ENCODE measurements at places on chromosomes 6 and 20.

- no peaks in the 10 kb centered on the region for H3K36me3 ChIP-seq
- no peak overlapping the region for H3K4me3 ChIP-seq
- no peaks in the 10 kb centered on the region for H3K27me3 ChIP-seq
- no peak for DNase-seq
- no peak overlapping the region for H3K27ac ChIP-seq
- no peaks in the 10 kb centered on the region for H3K4me1 ChIP-seq
These were observed 13.9 kb upstream of the RANBP9 start for GRCh38 chr6:13725570-13725969.

- H3K36me3 ChIP-seq = no peaks in the 10 kb centered on the region
- no peak overlapping the region for H3K27ac ChIP-seq
- H3K4me3 ChIP-seq = no peak overlapping the region
- no peaks in the 10 kb centered on the region for H3K4me1 ChIP-seq
- DNase-seq = no peak
These were observed 71.4 kb upstream of the MAFB start for GRCh38 chr20:40760399-40760798.

GRCh38 chr6:131917763-131918649, 33.2 kb downstream of the CCN2 start:
- no peaks in the 10 kb centered on the region for H3K4me1 ChIP-seq
- no peak overlapping the region for H3K27ac ChIP-seq
- no peaks in the 10 kb centered on the region for H3K36me3 ChIP-seq
- H3K27me3 ChIP-seq = no peaks in the 10 kb centered on the region

- H3K27me3 ChIP-seq = no peaks in the 10 kb centered on the region
- peaks cover 25% of the 10 kb centered on the region for H3K4me1 ChIP-seq
- DNase-seq = no peak
- no peak overlapping the region for H3K27ac ChIP-seq
These were observed 645.8 kb upstream of the GJE1 start for GRCh38 chr6:141486942-141487341.

DNA sequence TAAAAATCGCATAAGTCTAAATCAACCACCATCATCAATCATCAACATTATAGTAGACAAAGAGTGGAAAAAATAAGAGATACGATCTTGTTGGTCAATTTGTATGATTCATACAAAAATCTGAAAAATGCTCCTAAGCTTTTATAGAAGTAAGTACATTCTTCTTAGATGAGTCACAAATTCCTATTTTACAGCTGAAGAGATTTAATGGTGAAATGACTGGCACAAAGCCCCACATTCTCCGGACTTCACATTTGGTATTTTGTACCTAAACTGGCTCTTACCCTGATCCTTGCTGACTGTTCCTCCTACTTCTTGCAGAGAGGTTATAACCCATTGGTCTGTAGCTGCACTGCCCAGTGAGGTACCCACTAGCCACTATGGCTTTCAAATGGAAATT, 29.9 kb upstream of the PREP start:
- H3K36me3 ChIP-seq = no peaks in the 10 kb centered on the region
- H3K4me3 ChIP-seq = no peak overlapping the region
- H3K27ac ChIP-seq = no peak overlapping the region
- peaks cover 13% of the 10 kb centered on the region for H3K4me1 ChIP-seq

DNA sequence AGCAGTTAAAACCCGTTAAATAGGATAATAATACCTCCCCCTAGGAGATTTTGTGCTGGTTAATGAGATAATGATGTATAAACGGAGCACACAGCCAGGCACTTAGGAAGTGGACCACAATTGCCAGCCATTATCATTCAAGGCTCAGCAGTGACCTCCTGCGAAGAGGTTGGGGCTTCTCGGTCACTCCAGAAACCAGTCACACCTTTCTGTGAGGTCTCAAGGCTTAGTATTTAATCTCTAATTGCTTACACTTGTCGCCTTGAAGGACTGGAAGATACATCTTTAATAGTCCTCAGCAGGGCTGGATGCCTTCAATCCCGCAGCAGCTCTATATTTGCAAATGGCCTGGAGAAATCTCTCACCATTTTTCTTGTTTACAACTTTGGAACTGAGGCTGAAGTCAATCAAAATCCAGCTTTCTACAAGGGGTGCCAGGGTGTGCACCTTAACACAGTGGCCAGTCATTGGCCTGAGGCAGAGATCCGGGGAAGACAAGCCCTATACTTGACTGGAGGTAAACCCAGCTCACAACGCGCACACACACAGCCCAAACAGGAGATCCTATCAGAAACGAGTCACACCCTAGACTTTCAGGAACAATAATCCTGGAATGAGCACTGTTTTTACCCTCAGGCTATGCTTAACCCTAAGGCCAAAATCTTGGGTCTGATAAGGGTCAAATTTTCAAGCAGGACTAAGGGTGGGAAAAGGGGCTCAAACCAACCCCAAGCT, 1.2 kb downstream of the POU5F1 start:
- DNase-seq = no peak
- H3K27ac ChIP-seq = no peak overlapping the region
- no peaks in the 10 kb centered on the region for H3K4me1 ChIP-seq
- no peak overlapping the region for H3K4me3 ChIP-seq
- no peaks in the 10 kb centered on the region for H3K36me3 ChIP-seq
- H3K27me3 ChIP-seq = no peaks in the 10 kb centered on the region

DNA sequence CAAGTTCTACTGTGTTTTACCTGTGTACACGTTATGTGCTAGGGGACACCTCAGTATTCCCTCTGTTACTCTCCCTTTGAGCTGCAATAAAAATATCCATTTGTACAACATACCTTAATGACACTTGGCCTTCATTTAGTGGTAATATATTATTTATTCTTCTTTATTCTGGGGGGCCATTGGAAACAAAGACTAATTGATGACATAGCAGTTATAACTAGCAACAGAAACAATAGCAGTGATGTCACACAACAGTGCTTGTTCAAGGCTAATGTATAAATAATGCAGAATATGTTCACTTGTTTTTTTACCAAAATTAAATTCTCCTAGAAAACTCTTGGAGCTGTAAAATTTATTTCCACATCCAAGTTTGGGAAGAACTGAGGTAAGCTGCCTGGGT, 92.2 kb upstream of the FAM83B start:
- H3K36me3 ChIP-seq = no peaks in the 10 kb centered on the region
- no peaks in the 10 kb centered on the region for H3K27me3 ChIP-seq
- H3K4me3 ChIP-seq = no peak overlapping the region
- H3K4me1 ChIP-seq = no peaks in the 10 kb centered on the region
- no peak for DNase-seq

DNA sequence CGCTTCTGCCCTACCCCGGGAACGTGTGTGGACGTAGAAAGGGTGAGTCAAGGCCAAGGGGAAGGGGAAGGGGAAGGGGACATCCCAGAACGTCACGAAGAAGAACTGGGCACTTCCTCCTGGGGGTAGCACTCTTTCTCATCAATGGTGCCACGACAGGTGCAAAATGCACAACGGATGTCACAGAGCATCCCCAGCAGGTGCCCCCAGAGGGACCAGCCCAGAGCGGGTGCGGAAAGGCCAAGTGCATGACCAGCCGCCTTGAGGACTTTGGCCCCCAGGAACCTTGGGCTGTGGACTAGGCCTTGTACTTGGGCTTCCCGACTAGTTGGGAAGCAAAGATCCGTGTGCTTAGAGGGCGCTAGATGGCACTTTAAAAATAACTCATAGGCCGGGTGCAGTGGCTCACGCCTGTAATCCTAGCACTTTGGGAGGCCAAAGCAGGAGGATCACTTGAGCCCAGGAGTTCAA, 12.1 kb upstream of the SRC start:
- no peaks in the 10 kb centered on the region for H3K27me3 ChIP-seq
- H3K36me3 ChIP-seq = no peaks in the 10 kb centered on the region
- no peak overlapping the region for H3K4me3 ChIP-seq
- no peak for DNase-seq
- no peak overlapping the region for H3K27ac ChIP-seq

DNA sequence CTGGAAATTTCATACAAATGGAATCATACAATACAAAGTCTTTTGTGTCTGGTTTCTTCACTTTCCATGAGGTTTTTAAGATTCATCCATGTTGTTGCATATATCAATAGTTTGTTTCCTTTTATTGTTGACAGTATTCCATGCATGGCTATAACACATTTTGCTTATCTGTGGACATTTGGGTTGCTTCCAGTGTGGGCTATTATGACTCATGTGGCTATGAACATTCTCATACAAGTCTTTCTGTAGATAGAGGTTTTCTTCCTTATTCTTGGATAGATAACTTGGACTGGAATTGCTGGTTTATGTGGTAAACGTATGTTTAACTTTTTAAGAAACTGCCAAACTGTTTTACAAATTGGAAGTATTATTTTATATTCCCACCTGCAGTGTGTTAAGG, 30.0 kb upstream of the KIF6 start:
- no peaks in the 10 kb centered on the region for H3K4me1 ChIP-seq
- no peaks in the 10 kb centered on the region for H3K36me3 ChIP-seq
- DNase-seq = no peak
- H3K27ac ChIP-seq = no peak overlapping the region
- no peak overlapping the region for H3K4me3 ChIP-seq
- H3K27me3 ChIP-seq = peaks cover 12% of the 10 kb centered on the region

DNA sequence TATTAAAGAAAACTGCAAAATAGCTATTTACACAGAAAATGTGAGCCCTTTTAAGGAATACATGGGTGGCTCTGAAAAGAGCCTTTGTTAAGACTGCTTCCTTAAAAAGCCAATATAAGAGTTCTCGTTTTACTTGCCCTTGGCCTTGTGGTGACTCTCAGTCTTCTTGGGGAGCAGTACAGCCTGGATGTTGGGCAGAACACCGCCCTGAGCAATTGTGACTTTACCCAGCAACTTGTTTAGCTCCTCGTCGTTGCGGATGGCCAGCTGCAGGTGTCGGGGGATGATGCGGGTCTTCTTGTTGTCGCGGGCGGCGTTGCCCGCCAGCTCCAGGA, 111.5 kb downstream of the HFE start:
- no peaks in the 10 kb centered on the region for H3K36me3 ChIP-seq
- no peaks in the 10 kb centered on the region for H3K27me3 ChIP-seq
- no peak for DNase-seq
- H3K4me3 ChIP-seq = peak overlapping the region; percentile 63
- H3K4me1 ChIP-seq = peaks cover under 1% of the 10 kb centered on the region
- peak overlapping the region; percentile 87 for H3K27ac ChIP-seq

DNA sequence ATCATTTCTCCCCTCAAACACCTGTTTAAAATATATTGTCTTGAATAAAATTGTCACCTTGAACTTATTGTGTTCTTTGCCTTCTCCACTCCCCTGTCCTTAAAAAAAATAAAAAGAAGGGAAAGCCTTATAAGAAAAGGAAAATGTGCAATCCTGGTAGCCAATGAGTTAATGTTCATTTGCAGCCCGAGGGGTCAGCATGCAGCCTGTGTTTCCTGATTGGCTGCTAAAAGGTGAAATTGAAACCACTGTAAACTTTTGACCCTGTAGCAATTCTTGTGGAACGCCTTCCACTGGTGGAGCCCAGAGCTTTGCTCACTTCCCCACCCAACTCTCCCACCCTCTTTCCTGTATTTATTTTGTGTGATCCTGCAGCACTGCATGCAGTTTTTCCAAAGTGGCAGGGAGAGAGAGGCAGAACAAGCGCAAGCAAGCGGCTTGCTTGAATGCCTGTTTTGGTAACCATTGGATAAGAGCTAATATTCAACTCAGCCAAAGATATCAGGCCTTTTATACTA, 74.9 kb downstream of the NCOA3 start:
- H3K27me3 ChIP-seq = no peaks in the 10 kb centered on the region
- DNase-seq = peak; percentile 78
- H3K36me3 ChIP-seq = no peaks in the 10 kb centered on the region
- H3K4me3 ChIP-seq = peak overlapping the region; percentile 9
- peak overlapping the region; percentile 0 for H3K27ac ChIP-seq

DNA sequence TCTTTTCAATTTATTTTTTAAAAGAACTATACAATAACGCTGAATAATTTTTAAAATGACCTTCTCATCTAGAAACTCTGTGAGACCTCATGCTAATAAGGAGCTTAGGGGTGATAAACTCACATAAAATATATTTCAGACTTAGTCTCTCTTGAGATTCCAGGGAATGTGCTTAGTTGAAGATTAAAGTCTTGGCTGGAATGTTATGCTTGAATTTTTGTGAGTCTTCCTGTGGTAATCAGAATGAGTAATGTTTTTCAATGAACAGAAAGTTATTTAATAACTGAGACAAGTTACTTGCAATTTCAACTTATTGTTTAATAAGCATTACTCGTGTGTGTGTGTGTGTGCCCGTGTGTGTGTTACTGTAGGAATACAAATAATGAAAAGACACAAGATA, 379.9 kb upstream of the EPHA7 start:
- H3K4me1 ChIP-seq = no peaks in the 10 kb centered on the region
- H3K4me3 ChIP-seq = no peak overlapping the region
- no peaks in the 10 kb centered on the region for H3K36me3 ChIP-seq

DNA sequence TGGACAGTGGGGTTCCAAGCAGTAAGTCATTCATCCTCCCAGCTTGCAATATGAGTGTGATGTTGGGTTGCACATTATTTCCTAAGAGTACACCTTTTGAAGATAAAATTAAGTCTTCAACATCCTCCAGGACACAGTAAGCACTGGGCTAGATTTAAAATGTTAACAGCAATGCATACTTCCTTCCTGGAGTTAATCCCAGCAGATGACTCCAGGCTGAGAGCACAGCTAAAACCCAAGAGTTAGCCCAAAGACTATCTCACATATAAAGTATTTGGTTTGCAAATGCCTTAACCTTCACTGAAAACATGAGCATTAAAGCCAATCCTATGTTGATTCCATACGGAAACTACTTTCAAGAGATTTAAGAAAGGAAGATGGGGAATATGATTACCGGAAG, 69.2 kb downstream of the SLC23A2 start:
- H3K27me3 ChIP-seq = no peaks in the 10 kb centered on the region
- H3K27ac ChIP-seq = no peak overlapping the region
- no peak overlapping the region for H3K4me3 ChIP-seq
- H3K36me3 ChIP-seq = peaks cover 8% of the 10 kb centered on the region
- no peak for DNase-seq

DNA sequence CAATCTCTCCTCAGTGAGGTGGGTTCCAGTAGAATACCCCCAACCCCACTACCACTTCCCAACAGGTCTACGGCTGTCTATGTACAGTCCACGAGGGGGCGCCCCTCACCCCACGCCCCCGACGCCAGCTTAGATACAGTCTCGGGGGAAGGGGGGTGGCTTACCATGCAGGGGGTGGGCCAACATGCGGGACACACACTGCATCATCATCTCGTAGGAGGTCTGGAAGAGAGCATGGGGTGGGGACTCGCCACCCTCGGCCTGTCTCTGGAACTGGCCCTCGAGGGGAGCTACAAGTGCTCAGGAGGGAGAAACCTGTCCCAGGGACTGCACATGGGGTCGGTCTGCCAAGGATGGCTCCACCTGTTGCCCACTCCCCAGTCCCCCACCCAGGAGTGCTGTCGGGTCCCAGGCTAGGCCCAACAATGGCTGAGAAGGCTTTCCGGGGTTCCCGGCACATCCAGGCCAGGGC, 8.5 kb downstream of the MTCH1 start:
- no peaks in the 10 kb centered on the region for H3K4me1 ChIP-seq
- H3K27me3 ChIP-seq = no peaks in the 10 kb centered on the region
- H3K4me3 ChIP-seq = no peak overlapping the region

All from A673 (cell line).